ENCODE measurements at places on chromosomes 2 and 18. TPM values are rescaled to one million over a fixed set of nuclear protein-coding genes. Genes with fewer than 3 reads are reported as not detected.
A peak's percentile ranks its signal among the peaks of the same experiment; 100 is the strongest.

- H3K27ac ChIP-seq, result no peak overlapping the region
- no peak for DNase-seq
- H3K27me3 ChIP-seq, result peaks cover 95% of the 10 kb centered on the region
- H3K4me1 ChIP-seq, result no peaks in the 10 kb centered on the region
- no peaks in the 10 kb centered on the region for H3K36me3 ChIP-seq
- H3K4me3 ChIP-seq, result no peak overlapping the region
These were observed 5.6 kb downstream of the WNT10A start for GRCh38 chr2:218885981-218886947.

GRCh38 chr18:154151-154550 is 4.2 kb upstream of the USP14 start:
- H3K4me3 ChIP-seq, result no peak overlapping the region
- DNase-seq, result no peak
- H3K36me3 ChIP-seq, result no peaks in the 10 kb centered on the region
- no peaks in the 10 kb centered on the region for H3K4me1 ChIP-seq
- no peak overlapping the region for H3K27ac ChIP-seq

GRCh38 chr2:133871545-133872209 is 303.4 kb upstream of the NCKAP5 start:
- H3K27ac ChIP-seq, result no peak overlapping the region
- no peak for DNase-seq
- no peaks in the 10 kb centered on the region for H3K4me1 ChIP-seq
- H3K4me3 ChIP-seq, result no peak overlapping the region
- no peaks in the 10 kb centered on the region for H3K36me3 ChIP-seq

- H3K4me3 ChIP-seq, result peak overlapping the region; percentile 17
- H3K27ac ChIP-seq, result peak overlapping the region; percentile 71
- no peaks in the 10 kb centered on the region for H3K27me3 ChIP-seq
- peak; percentile 99 for DNase-seq
- H3K36me3 ChIP-seq, result no peaks in the 10 kb centered on the region
- H3K4me1 ChIP-seq, result peaks cover 7% of the 10 kb centered on the region
These were observed 165.0 kb downstream of the ANTXR1 start for GRCh38 chr2:69177785-69178636.

GRCh38 chr2:73963385-73964120 is 21.2 kb upstream of the TET3 start:
- no peak overlapping the region for H3K4me3 ChIP-seq
- no peaks in the 10 kb centered on the region for H3K27me3 ChIP-seq
- H3K36me3 ChIP-seq, result peaks cover 8% of the 10 kb centered on the region
- DNase-seq, result no peak
- no peak overlapping the region for H3K27ac ChIP-seq

DNA sequence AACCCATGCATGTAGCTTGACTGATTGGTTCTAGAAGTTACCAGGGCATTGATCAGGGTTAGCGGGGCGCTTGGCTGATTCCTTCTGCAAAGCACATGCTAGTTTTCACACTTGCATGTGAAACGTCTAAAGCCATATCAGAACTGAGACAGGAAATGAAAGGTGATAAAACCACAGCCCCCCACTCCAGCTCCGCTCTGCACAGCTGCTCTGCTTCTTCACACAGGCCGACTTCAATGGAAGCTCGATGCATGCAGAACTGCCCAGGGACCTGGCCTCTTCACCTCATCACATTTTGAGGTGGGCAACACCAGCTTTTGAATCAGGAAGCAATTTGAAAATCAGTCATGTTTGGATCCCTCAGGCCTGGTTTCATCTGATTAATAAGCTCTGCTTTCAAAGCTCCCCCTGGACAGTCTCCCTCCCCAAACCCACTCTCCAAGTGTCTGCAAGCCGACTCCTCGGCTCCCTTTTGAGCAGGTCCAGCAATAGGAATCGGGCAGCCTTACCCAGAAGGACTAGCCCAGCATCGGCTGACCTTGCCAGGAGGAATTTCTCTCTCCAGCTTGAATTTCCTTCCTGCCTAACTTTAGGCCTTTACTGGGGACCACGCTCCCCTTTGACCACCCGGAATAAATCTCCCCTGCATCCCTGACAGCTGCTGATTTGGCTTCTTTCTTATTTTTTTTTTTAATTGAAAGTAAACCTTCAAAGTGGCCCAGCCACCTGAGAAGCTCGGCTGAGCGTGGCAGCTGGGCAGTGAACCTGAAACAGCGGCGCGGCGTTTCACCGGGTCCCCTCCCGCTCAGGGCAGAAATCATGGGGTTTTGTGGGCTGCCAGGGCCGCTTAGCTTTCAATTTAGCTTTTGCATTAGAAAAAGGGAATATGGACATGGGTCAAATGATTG is 31.7 kb downstream of the HRH4 start:
- H3K36me3 ChIP-seq, result no peaks in the 10 kb centered on the region
- no peak for DNase-seq
- peak overlapping the region; percentile 3 for H3K27ac ChIP-seq
- no peaks in the 10 kb centered on the region for H3K4me1 ChIP-seq

DNA sequence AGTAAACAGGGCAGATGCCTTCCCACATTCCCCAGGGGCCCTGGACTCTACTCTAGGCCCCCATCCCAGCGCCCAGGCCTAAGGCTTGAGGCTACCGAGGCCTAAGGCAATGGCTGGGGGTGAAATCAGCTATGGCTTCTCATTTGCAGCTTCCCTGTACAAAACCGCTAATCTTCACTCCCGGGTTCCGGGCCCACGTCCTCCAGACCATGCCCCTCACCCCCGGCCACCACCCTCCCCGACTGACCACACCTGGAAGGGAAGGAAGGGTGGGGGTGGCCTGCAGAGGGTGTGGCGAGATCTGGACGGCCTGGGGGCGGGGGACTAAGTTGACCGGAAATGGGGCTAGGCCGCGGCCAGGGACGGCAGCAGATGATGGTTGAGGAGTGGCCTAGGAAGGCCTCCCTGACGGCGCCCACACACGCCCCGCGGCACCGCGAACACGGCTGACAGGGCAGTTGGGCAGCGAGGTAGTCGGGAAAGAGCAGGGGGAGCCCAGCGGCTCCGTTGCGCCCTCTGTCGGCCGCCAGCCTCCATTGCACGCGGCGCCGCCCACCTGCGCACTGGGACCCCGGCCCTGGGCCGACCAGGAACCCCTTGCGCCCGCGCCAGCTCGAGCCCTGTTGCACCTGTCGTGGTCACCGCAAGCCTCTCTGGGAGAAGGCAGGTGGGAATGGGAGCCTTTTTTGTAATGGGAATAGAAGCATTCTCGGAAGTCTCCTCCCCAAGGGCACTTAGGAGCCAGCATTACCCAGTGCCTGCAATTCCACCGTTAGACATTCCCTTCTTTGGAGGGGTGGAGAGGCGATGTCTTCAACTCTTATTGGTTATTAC is 117.1 kb upstream of the STPG4 start:
- H3K27me3 ChIP-seq, result no peaks in the 10 kb centered on the region
- H3K4me3 ChIP-seq, result no peak overlapping the region
- DNase-seq, result peak; percentile 92

DNA sequence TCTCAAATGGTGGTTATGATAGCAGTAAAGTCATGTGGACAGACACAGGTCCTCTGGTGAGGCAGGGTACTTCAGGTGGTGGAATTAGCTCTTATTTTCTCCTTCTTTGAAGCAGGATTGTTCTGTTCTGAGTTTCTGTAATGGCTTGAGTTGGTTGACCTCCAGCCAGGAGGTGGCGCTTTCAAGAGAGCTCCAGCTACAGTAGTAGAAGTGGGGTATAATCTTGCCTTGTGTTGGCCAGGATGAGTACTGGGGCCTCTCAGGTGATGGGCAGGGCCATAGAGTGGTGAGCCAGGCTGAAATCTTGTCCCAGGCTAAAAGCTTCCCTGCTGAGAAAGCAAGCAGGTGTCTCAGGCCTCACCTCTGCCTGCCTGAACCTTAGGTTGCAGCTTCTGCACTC is 52.5 kb upstream of the CSRNP3 start:
- H3K27ac ChIP-seq, result no peak overlapping the region
- H3K4me3 ChIP-seq, result peak overlapping the region; percentile 51

Gene FAHD2B
- total RNA-seq, result 41.9 TPM

Gene LHCGR
- not detected for total RNA-seq

Gene IDH1
- total RNA-seq, result 431 TPM

All from endodermal cell (in vitro differentiated cells).